ENCODE measurements at places on chromosomes 1 and 21. TPM values are rescaled to one million over a fixed set of nuclear protein-coding genes. Genes with fewer than 3 reads are reported as not detected.

LCE2D gene
- total RNA-seq = not detected

RIMKLA gene
- total RNA-seq = 0.13 TPM

TRIM46 gene
- total RNA-seq = 3.5 TPM

IL20 gene
- not detected for total RNA-seq
